Caco-2 (cell line): ENCODE measurements at places on chromosomes 11 and 22.
A peak's percentile ranks its signal among the peaks of the same experiment; 100 is the strongest.

- DNase-seq: no peak
These were observed 24.1 kb upstream of the TUB start for GRCh38 chr11:8056810-8057463.

DNA sequence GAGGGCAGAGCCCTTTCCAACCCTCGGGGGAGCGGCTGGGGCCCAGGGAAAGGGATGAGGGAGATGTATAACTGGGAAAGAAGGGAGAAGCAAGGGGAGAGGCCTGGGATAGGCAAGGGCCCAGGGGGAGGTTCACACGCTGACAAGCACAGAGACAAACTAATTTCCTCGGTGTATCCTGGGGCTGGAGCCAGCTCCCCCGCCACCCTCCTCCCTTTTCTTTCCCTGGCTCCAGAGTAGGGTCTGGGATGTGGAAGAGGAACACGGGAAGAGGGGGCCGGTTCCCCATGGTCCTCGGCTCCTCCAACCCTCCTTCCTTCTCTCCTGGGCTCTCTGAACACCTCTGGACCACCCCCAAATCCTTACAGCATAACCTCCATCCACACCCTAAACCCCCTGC is 6.9 kb downstream of the CLCF1 start:
- no peak for DNase-seq

DNA sequence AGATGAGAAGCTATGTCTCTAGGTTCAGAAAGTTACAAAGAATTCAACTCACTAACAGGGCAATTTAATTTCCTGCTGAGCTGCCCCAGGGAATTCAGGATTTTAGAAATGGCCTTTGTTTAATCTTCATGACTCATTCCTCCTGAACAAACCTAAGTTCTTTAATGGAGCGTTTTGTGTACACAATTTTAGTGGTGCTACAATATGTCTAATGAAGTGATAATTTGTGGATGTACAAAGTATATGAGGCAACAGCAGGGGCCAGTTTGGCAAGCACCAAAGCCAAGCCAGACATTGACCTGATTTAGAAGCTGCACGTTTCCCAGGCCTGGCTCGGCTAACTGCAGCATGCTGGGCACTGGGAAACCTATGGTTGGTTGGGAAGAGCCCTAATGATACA is 34.4 kb upstream of the HEPHL1 start:
- no peak for DNase-seq

DNA sequence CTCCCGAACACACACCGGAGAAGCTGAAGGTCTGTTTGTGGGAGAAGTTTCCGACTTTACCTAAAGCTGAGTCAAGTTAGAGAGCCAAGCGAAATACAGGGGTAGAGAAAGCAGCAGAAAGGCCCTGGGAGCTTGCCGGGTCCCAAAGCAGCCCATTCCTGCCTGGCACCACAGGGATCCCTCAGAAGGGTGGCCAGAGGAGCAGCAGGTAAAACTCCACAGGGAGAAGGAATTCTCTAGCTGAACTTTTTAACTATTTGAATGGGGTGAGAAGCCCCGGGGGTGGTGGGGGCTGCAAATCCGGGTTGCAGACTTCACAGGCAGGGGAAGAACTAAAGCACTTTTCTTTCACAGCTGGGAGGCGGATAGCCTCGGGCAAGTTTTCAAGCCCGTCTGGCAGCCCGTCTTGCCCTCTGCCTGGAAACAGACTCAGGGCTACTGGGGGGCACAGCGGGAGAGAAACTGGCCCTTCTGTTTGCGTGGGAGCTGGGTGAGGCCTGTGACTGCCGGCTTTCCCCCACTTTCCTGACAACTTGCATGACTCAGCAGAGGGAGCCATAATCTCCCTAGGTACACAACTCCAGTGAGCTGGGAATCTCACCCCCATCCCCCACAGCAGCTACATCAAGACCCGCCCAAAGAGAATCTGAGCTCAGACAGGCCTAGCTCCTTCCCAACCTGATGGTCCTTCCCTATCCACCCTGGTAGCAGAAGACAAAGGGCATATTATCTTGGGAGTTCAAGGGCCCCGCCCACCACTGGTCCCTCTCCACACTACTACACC is 311.0 kb downstream of the SBF2 start:
- peak; percentile 67 for DNase-seq

DNA sequence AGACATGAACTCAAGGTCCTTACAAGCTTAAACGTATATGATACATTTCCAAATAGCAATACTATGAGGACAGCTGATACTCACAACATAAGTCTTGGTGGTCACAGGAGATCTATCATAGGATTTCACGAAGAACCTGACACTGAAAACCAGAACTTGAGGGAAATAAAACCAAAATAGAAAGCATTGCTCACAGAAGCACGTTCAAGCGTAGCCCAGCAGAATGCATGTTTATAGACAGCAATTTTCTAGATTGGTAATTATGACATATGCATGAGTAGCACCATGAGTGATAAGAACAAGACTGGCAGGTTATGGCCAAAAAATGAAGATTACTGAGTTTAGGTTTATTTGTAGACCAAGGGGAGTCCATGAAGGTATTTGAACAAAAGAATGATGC is 243.5 kb downstream of the ETS1 start:
- DNase-seq: no peak

DNA sequence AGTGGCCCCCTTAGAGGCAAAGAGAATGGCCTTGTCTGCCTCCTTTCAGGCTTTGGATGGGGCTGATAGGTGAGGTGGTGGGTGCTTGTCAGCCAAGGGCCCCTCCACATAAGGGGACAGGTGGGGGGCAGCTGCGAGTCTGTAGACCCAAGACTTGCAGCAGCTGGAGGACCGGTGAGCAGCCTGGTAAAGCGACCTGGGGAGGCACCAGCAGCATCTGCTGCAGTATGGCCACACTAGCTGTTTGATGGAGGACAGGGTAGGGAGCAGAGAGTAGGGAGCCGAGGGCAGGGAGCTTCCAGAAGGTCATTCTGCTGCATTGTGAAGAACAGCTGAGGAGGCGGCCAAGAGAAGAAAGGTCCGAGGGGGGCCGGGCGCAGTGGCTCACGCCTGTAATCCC is 16.8 kb upstream of the MRTFA start:
- no peak for DNase-seq

GRCh38 chr11:69770540-69770939 is 4.6 kb downstream of the FGF4 start:
- DNase-seq: peak; percentile 29

- no peak for DNase-seq
These were observed 1.7 kb downstream of the C2CD2L start for GRCh38 chr11:119108857-119109221.

DNA sequence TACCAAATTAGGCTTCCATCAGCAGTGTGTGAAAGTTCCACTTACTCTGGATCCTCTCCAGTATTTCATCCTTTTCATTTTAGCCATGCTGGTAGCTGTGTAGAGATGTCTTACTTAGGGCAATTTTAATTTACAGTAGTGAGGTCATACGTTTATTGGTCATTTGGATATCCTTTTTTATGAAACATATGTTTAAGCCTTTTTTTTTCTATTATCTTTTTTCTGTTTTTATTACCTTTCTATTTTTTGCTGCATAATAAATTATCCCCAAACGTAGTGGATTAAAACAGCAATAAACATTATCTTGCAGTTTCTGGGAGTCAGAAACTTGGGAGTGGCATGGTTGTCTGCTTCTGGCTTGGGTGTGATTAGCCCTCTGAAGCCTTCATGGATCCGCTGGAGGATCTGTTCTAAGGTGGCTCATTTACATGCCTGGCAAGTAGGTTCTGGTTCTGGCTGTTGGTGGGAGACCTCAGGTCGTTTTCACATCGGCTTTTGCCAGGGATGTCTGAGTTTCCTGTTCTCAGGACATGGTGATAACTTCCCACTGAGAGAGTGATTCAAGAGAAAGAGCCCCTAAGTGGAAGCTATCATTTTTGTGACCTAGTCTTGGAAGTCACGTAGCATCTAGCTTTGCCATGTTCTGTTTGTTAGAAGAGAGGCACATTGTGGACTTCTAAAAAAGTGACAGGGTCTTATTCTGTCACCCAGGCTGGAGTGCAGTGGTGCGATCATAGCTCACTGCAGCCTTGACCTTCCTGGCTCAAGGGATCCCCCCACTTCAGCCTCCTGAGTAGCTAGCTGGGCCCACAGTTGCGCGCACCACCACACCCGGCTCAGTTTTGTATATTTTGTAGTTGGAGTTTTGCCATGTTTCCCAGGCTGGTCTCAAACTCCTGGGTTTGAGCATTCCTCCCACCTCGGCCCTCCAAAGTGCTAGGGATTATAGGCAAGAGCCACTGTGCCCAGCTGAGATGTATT is 38.6 kb downstream of the PPP6R3 start:
- no peak for DNase-seq

DNA sequence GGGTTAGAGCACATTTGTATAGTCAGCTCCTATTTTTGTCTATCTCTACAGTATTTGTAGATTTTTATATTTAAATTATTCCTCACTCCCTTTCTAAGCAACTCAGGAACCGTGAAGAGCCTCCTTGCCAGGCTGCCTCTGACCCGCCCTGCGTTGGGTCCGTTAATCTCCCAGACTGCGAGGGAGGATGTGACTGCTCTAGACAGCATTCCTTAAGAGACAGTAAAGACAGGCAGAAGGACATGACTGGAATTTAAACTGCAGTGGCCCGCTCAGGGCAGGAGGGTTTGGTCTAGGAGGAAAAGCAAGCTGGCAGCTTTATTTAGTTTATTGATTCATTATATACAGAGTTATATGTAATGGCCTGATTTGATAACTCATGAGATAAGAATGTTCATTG is 413.7 kb downstream of the TMEM135 start:
- DNase-seq: no peak

DNA sequence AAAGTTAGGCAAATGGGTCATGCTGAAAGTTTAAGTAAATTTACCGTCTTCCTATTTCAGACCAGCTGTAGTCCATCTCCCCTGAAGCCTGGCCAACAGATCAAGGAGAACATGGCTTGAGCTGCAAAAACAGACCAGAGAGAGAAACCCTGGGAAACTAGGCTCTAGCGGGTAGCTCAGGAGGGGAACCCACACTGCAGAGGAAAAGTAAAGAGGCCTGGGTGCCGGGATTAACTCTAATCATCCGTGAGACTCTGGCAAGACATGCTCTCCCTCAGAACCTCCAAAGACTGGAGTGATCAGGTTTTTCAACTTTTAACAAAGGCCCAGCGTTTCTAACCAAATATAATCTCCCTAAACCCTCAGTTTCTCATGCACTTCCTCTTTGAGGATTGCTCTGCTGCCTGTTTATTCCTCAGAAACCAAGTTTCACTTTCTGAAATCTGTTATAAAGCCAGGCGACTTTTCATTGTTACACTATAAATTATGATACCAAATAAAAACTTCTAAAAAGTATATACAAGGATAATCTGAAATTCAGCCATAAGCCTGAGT is 67.5 kb downstream of the GAB2 start:
- no peak for DNase-seq

- no peak for DNase-seq
These were observed 23.5 kb downstream of the PITPNB start for GRCh38 chr22:27895600-27895999.

- DNase-seq: peak; percentile 30
These were observed 566 bp downstream of the DDB1 start for GRCh38 chr11:61332281-61332796.

- DNase-seq: no peak
These were observed 52.6 kb upstream of the ELF5 start for GRCh38 chr11:34566208-34566551.

DNA sequence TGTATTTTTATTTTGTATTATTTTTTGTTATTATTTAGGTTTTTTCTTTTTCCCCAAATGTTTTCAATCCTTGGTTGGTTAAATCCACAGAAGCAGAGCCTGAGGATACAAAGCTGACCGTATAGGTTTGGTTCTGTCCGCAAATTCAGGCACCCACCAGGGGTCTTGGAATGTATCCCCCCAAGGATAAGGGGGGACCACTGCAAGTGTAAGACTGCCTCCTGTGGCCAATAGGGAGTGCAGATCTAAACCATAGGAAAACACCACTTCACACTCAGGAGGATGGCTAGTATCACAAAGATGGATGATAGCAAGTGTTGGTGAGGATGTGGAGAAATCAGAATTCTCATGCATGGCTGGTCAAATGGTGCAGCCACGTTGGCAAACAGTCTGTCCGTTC is 20.0 kb downstream of the CPT1A start:
- no peak for DNase-seq

- no peak for DNase-seq
These were observed 7.0 kb upstream of the HINFP start for GRCh38 chr11:119114351-119114750.

GRCh38 chr11:76185511-76185910 is 20.8 kb downstream of the WNT11 start:
- DNase-seq: no peak

DNA sequence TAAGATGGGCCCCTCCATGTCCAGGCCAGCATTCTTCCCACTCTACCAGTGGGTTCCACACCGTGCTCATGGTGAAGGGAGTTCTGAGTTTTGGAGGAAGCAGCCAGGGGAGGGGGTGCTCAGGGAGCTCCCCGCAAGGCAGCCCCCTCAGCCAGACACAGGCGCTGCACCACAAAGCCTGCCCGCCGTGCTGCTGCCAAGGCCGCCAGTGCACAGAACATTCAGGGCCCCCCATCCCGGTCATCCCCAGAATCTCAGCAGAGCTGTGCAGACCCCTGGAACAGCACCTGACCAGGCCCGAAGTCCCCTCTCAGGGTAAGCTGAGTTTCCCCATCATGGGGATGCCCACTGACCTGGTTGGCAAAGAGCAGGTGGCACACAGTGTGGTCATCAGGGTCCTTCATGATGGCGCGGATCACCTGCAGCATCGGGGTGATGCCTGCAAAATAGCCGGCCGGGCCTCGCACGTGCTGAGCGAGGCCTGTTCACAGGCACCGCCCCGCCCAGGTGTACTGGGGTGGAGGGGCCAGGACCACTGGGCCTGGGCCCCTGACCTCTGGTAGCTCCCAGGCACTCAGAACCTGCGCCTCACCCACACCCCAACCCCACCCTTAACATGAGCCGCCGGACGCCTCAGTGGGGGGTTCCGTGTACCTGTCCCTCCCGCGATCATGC is 12.4 kb upstream of the POLDIP3 start:
- DNase-seq: no peak

DNA sequence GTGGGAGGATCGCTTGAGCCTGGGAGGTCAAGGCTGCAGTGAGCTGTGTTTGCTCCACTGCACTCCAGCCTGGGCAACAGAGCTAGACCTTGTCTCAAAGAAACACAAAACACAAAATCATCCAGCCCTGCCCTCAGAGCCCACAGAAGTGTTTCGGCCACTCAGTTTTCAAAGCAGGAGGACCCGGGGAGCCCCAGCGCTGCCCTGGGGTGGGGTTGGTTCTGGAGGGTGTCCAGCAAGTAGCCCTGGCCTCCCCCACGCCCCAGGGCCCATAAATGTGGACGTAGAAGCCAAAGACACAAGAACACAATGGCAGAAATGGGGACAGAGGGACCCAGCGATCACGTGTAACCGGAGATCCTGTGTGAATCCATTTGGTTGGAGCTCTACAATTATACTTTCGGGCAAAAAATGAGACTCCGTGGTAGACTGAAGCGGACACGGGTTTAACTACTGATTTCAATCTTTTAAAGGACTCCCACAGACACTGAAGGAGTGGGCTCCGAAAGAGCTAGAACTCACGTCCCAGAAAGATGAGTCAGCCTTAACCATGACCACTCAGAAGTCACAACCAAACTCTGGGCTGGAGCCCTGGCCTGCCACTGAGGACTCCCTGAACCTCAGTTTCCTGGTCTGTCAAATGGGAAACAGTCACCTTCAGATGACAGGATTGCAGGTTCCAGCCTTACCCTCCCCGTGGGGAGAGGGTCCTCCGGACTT is 9.0 kb upstream of the CYTH4 start:
- no peak for DNase-seq
